NCI-H774 (cell line): ENCODE measurements at places on chromosomes 3 and 15.
A peak's percentile ranks its signal among the peaks of the same experiment; 100 is the strongest.

GRCh38 chr3:50666837-50667236 is 7.9 kb upstream of the DOCK3 start:
- DNase-seq, result no peak

GRCh38 chr3:9041626-9042025 is 78.4 kb upstream of the RAD18 start:
- DNase-seq, result no peak

DNA sequence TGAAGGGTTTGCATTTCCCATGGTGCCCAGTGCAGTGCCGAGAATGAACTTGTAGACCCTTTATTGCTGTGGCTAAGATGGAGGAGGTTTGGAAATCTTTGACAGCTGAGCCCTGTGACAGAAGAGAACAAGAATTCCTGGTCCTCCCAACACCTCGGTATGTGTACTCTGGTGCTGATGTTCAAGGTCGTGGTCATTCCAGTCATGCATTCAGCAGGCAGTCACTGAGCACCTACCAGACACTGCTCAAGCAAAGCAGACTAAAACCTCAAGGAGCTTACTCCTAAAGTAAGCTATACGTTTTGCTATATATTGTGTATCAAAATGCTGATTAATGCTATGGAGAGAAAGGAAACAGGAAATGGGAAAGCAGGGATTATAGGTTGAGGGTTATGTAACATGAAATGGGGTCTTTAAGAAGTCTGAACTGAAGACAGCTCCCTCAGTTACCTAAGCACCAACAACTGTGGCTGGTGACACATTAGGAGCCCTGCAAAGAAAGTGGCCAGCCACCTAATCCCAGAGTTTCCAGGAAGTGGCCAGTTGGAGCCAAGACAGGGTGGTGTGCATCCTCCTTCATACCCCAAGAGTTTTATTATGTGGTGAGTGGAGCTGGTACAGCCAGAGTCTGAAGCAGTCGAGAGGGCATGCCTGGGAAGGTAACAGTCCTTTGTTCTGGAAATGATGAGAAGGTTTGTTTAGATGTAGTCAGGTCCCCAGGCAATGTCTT is 65.0 kb downstream of the CCNL1 start:
- no peak for DNase-seq

- DNase-seq, result no peak
These were observed 54.9 kb upstream of the SLC12A8 start for GRCh38 chr3:125267460-125267859.

GRCh38 chr3:55690726-55691125 is 203.6 kb upstream of the WNT5A start:
- no peak for DNase-seq

DNA sequence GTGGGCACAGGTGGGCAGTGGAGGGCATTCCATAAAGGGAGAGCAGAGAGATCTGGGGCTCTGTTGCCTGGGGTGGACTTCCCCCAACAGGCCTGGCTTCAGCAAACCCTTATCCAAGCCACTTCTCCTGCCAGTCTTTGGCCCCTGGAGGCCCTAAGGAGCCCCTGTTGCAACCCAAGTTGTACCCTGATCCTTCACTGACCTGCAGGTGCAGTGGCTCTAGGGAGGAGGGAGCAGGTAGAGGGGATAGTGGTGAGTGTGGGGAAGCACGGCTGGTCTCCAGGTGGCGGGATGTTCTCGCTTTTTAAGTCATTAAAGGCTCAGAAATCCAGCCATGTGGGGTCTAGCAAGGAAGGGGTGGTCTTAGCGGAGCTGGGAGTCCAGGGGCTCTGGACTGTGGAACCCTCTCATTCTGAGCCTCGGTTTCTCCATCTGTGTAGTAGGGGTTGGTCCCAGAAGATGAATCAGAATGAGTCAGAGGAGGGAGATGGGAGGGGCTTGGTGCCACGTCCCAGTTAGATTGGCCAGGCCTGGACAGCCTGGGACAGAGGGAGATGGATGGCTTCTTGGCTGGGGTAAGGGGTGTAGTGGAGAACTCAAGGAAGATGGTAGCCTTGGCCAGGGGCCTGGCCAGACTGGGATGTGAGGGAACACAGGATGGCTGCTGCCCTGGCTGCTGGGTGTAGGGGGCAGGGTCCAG is 2.6 kb downstream of the ZBTB47 start:
- no peak for DNase-seq

DNA sequence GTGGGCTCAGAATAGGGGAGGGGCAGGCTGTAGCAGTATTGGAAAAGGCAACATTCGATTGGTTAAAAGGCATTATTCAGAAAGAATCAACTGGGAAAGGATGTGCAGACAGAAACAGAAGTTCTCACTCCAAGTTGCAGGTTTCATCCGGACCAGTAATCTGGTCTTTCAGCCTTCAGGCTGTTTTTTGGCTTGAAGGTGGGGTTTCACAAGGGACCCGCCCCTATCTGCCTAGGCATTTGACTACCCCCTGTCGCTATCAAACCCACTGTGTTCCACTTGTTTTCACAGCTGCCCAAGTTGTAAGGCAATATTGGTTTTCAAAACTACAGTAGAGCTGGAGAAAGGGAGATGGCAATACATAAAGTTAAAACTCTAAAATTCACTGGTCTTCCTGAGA is 96.9 kb downstream of the VPS8 start:
- no peak for DNase-seq

- no peak for DNase-seq
These were observed 62.4 kb upstream of the TRPM1 start for GRCh38 chr15:31163769-31164572.

DNA sequence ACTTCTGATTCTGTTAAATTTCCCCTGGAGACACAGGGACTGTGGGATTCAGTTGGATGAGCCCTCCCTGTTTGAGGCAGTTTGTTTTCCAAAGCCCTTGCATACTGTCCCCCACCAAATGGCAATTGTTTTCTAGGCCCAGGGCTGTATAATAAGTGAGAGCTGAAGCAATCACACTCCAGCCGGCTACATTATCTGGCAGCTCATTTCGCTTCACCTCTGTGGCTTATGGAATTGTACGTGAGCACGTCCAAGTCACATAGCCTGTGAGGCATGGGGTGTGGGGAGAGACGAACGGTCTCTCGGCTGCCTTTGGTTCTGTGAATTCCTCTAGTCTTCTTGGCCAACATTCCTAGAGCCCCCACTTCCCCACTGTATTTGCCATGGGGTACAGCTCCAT is 10.7 kb downstream of the RBP2 start:
- DNase-seq, result no peak

DNA sequence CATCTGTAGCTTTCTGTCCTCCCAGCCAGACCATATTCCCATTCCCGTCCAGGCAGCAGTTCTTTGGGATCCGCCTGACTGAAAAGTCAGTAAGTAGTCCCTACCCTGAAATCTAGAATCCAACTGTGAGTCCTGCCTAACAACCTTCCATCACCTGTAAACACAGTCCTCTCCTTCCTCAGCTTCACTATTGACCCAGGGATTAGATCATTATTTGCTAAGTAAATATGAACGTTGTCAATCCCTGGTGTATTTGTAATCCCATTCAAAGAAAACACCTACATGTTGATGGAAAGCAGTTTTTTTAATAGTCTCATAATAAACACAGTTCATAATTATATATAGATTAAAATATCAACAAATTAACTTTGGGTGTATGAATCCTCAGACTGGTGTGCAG is 732 bp downstream of the SAXO2 start:
- DNase-seq, result peak; percentile 79

- DNase-seq, result no peak
These were observed 97.1 kb upstream of the SLC6A6 start for GRCh38 chr3:14305324-14305723.

- no peak for DNase-seq
These were observed 685 bp downstream of the ADAMTSL3 start for GRCh38 chr15:83654379-83655236.

GRCh38 chr3:196073255-196073753 is 8.6 kb downstream of the TFRC start:
- peak; percentile 70 for DNase-seq

- no peak for DNase-seq
These were observed 46.1 kb downstream of the GPR176 start for GRCh38 chr15:39873978-39874377.
